Adipocyte (in vitro differentiated cells): ENCODE measurements at places on chromosomes 7 and 10.
A peak's percentile ranks its signal among the peaks of the same experiment; 100 is the strongest.

DNA sequence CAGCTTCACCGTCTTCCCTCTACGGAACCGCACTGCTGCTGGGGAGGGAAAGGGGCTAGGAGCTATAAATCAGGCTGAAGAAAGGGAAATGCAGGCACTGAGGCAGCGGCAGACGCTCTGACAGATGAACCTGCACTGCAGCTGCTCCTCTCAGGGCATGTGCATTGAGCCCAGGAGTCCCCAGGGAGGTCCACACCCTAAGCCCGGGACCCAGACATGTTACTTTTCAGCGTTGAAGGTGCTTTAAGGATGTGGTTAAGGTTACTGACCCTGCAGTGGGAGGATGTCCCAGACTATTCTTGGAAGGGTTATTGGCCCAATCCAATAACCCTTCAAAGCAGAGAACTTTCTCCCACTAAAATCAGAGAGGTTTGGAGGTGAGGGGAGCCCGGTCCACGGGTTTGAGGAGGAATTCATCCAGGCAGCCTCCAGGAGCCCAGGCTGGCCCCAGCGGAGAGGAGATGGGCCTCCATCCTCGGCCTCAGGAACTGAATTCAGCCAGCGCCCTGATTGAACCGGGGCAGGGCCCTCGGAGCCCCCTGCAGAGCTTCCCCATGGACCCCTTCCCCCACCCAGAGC lies 75.4 kb downstream of the ADARB2 start:
- DNase-seq: no peak

DNA sequence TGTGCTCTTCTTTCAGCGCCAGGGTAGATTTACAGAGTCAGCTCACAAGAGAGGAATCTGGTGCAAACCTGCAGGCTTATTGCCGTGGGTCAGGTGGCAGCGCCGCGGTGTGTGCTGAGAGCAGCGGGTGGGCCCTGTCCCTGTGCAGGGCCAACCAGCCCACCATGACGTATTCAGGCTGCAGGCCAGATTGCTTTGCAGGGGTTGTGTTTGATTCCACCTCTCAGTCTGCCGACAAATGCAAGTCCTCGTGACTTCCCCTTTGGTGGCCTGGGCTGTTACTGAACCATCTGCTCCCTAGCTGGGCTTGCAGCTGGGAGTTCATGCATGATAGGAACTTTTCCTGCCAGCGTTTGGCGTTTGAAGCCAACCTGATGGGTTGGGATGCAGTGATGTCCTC lies 66.7 kb upstream of the LEP start:
- DNase-seq: no peak

DNA sequence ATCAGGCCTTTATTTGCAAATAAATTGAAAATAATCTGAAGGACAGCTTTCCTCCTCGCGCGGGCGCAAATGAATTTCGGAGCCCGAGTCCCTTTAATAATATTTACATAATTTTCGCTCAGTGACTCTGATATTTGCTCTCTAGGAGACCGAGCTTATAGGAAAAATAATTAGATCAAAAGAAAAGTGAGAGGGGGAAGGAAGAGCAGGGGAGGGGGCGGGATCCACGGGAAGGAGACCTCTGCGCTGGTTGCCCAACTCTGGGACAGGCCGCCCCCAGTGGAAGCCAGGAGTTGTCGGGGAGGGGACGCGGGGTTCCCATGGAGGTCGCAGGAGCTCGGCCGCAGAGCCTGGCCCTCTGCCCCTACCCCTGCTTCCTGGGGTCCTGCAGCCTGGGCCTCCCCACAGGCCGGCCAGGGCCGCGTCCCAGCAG lies 5.8 kb downstream of the UNCX start:
- DNase-seq: no peak

DNA sequence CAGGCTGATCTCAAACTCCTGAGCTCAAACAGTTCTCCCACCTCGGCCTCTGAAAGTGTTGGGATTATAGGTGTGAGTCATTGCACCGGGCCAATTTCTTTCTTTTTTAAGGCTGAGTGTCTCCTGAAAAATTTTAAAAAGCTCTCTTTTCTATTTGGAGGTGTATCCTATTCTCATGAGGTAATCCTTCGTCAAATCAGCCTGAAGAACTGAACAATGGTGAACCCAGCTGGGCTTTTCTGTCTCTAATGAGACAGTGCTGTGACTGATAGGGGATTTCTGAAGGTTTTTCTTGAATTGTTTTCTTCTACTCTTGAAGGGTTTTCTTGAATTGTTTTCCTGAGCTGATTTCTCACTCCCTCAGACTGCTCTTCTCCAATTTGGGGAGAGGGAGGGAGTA lies 30.9 kb upstream of the CALU start:
- no peak for DNase-seq

DNA sequence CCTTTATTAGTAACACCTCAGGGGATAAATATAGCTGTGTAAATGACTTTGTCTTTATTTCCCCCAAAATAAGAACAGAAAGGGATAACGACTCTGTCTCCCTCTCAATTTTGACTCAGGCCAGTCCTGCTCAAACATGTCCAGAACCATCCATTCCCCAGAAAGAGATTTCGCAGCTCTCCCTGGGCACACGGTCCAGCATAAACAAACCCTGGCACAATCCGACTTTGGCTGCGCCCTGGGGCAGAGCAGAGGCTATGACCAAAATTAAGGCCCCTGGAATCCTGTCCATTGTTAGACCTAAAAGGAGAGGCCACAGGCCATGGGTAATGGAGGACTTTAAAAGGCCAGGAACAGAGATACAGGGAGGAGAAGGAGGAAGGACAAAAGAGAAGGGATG lies 99.1 kb downstream of the PRPF18 start:
- no peak for DNase-seq

GRCh38 chr7:144785521-144785920 lies 50.3 kb downstream of the TPK1 start:
- DNase-seq: no peak

DNA sequence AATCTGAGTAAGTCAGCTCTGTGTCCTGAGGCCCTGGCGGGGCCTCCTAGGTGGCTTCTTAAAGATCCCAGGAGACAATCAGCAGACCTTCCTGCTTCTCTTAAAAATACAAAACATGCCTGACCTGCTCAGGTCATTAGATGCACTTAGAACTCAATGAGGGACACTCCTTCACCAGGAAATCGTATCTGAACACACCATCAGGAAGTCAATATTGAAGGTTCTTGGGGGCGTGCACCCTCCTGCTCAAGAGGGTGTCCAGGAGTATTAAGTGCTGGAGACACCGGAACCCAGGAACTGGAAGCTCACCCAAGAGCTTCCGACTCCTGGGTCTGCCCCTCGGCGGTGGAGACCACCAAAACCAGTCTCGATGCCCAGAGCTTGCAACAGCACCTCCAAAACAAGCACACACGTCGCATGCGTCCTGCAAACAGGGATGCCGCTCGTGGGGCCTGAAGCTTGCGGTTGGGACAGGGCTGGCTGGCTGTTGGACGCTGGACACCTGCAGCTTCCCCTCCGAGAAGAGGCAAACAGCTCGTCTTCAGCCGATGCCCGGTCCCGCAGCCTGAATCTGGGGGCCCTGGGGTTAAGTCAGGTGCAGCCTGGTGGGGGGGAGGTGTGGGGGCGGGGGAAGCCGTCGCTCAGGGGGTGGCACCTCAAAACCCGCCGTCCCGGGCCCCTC lies 803 bp downstream of the RAPGEF5 start:
- DNase-seq: no peak

DNA sequence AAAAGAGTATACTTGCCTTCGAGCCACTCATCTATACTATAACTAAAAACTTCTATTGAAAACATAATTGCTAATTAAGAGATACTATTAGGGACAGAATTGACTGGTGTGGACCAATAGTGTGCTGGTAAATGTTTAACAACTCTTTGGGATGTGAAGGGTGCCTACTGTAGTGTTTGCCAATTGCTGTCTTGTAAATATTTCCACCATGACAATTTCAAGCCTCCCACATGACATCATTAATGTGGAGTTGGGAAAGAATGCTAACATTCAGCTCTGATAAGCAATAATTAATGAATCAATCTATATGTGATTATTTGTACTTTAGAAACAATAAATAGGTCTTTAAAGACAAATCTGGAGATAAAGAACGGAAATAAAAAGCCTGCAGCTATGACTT lies 136.8 kb downstream of the DGKB start:
- DNase-seq: no peak

GRCh38 chr10:101358706-101359300 lies 4.8 kb downstream of the BTRC start:
- no peak for DNase-seq

GRCh38 chr7:7491044-7491443 lies 44.6 kb downstream of the COL28A1 start:
- DNase-seq: no peak

DNA sequence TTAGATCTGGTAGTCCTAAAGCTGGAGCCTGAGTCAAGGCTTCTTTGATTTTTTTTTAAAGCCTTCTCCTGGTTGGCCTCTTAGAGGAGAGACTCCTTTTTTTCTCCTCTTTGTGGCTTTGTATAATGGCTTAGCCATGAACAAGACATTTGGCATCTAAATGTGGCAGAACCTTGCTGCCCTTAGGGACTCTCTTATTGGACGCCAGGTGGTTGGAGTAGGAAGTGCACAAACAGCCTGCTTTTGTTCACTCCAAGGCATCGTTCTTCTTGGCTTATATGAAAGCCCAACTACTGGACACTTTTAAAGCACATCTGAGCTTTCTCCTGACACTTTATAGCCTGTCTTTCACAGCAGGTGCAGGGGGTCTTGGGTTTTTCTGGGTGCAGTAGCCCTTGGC lies 25.0 kb downstream of the ZPBP start:
- DNase-seq: no peak

GRCh38 chr7:44615149-44615611 lies 8.8 kb downstream of the OGDH start:
- no peak for DNase-seq

DNA sequence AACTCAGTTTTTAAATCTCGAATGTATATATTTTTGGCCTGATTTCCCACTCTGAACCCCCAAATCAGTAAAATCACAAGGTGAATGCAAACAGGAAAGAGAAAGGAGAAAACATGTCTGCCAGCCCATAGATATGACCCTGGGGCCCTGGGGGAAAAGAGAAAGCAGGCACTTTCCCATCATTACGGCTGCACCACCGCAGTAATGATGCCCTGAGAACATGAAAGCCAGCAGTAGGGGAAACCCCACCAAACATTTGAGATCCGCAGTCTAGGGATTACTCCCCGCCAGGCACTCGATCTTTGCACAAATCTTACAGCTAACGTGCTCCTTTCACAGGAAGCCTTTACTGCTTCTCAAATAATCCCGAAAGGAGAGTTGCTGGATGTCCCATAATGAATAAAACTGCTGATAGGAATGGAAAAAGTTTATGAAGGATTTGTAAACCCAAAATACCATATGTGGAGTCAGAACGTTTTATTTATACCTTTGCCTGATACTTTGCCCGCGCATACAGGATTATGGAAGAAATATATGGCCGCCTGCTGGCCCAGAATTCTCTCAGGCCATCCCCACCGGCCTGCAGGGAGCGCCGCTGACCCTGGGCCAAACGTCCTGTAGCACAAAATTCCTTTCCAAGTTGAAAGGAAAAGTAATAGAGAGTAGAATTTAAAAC lies 180.0 kb upstream of the INHBA start:
- no peak for DNase-seq

DNA sequence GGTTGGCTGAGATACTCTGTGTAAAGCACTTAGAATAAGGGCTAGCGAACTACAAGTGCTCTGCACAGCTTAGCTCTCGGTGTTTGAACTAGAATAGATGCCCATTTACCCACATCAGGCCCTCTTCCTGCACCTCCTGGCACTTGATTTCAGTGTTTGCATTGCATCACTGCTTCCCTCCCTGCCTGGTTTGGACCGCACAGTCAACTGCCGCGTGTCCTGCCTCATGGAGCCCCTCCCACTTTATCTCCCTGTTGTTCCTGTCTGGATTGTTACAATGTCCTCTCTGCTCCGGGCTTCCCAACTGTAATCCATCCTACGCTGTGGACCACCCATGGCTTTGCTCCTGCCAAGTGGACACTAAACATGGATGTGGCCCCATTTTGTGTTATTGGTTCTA lies 2.3 kb downstream of the FAM107B start:
- no peak for DNase-seq

- no peak for DNase-seq
These were observed 15.5 kb upstream of the ICA1 start for GRCh38 chr7:8277394-8277982.

GRCh38 chr7:29488203-29488970 lies 75.2 kb upstream of the PRR15 start:
- no peak for DNase-seq

GRCh38 chr7:30468041-30468440 lies 10.5 kb downstream of the NOD1 start:
- DNase-seq: no peak

DNA sequence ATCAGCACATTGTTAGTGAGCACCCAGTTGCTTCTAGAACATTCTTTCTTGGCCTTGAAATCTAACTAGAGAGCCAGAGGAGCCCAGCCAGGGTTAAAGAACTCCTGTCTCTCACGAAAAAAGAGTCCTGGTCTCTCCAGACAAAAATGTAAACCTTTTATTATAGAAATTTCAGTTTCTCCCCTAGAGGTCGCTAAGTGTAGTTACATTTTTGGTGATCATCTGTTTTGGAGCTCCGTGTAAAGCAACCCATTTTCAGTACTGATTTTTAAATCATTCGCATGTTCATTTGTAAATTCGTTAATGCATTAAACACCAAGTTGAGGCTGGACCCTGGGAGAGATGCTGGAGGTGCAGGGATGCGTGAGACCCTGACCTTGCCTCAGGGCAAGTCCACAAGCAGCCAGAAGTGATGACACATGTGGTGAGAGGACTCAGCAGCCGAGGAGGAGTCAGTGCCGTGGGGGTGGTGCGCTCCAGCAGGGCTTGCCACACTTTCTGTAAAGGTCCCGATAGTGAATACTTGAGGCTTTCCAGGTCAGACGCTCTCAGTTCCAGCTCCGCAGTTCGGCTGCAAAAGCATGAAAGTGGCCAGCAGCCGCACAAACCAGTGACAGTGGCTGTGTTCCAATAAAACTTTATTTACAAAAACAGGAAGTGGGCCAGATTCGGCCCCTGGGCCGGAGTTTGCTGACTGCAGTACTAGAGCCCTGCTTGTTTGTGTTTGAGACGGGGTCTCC lies 578.6 kb upstream of the FOXK1 start:
- DNase-seq: peak; percentile 17

GRCh38 chr7:135690566-135690965 lies 28.3 kb downstream of the STMP1 start:
- peak; percentile 55 for DNase-seq

GRCh38 chr10:126124046-126124445 lies 227.7 kb downstream of the FANK1 start:
- no peak for DNase-seq

GRCh38 chr7:35630024-35630972 lies 64.6 kb downstream of the HERPUD2 start:
- DNase-seq: peak; percentile 59
